Activated gamma-delta T cell treated with Interleukin-2 at 50 U/mL for 16 hours (primary cell): ENCODE measurements at places on chromosomes 13 and 19.
A peak's percentile ranks its signal among the peaks of the same experiment; 100 is the strongest.

DNA sequence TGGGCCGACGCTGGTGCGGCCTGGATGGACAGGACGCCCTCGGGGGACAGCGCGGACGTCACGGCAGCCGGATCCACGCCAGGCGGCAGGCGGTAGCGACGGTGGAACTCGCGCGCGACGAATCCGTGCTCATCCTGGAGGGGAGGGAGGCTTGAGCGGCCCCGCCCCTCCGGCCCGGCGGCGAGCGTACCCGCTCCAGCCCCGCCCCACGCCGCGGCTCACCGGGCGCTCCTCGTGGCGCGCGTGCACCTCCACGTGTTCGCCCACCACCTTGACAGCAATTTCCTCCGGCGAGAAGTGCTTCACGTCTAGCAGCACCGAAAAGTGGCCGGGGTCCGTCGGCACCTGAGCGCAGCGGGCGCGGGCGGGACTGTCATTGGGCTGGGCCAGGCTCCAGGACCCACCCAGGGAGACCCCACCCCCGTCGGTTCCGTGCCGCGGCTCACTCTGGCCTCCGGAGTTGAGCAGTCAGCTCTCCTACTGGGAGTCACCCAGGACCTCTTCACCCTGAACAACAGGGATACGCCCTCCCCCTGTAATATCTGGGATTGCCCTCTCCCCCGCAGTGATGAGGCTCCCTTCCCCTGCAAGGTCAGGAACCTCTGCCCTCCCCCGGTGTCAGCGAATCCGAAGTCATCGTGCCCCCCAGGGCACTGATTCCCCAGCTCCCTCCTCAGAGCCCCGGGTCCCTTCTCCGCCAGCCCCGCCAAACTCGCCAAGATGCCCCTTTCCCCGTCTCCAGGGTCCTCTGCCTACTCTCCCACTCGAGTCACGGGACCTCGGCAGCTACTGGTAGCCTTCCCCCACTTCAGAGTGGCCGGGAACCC, 1.1 kb downstream of the HSPB6 start:
- peak; percentile 40 for DNase-seq

DNA sequence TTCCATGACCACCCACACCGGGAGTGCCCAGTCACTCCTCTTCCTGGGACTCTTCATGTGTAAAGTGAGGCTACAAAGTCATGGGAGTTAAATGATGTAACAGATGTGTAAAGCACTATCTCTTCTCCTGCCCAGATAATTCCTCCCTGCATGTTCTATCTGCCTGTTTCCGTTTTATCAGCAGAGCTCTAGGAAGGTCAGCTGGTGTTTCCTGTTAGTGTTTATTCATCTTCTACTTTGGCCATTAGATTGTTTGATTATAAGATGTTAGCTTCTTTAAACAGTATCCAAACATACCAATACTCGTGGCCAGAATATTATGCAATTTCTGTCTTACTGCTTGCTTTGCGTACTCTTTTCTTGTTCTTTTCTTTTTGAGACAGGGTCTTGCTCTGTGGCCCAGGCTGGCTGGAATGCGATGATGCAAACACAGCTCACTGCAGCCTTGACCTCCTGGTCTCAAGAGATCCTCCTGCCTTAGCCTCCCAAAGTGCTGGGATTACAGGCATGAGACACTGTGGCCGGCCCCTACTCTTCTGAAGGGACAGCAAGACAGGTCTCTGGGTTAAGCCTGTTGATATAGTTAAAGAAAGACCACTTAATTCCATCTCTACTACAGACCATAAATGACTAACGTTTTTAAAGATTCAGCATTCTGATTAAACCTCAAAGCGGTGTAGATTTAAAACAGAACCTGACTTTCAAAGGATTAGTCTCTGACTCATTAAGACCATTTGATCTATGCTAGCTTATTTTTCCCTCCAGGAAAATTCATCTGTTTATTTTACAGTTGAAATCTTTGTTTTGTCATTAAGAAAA, 97.4 kb upstream of the AKAP11 start:
- DNase-seq: no peak

DNA sequence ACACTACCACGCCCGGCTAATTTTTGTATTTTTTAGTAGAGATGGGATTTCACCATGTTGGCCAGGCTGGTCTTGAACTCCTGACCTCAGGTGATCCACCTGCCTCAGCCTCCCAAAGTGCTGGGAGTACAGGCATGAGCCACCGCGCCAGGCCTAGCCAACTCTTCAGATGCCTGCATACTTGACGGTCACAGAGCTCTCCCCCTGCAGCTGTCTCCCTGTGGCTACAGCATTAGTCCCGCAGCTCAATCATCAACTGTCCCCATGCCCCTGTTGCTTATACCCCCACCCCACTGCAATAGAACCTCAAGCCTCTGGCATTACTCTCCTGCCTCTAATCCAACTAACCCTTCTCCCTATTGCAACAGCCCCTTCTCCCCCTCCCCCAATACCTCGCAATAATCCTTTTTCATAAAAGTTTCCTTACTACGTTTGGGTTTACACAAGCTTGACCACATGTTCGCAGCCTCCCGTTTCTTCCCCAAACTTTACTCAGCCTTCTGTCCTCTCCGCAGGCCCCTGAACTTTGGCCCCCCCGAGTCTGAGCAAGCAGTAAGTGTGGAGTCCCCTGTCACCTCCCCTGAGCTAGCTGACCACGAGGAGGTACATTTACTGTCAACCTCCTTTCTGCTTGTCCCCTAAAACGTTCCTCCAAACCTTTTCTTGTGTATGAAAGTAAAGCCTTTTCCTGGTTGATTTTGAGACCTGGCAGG, 1.7 kb downstream of the ZNF77 start:
- no peak for DNase-seq

DNA sequence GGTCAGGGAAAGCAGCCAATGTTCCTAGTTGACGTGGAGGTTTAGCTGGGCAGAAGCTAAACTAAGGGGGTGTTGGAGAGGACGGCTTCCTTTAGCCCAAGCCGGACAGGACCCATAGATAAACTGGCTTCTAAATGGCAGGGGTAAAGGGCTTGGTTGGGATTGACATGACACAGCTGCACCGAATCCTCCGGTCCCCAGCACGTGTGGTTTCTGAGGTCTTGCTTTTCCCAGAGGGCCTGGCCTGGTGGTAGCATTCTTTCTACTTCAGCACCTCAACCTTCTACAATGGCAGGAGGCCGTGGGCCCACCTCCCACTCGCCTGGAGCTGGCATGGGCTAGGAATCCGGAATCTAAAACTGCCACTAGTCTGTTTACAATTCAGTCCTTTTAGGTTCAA, 163.0 kb downstream of the FGF9 start:
- no peak for DNase-seq

DNA sequence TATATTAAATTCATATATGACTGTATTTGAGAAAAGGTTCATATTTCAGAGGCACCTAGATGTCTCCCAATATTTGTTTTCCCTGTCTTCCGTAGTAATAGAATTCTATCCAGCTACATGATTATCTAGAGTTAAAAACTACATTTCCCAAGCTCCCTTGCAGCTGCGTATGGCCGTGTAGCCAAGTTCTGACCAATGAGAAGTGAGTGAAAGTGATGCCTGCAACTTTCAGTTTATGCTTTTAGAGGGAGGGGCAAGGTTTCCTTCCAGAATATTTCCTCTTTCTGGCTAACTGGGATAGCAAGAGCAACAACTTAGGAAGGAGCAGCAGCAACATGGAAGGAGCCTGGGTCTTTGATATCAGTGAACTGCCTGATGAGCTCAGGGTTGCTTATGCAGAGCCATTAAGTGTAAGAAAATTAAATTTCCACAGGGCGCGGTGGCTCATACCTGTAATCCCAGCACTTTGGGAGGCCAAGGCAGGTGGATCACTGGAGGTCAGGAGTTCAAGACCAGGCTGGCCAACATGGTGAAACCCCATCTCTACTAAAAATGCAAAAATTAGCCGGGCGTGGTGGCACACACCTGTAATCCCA, 23.2 kb upstream of the CYP2A13 start:
- no peak for DNase-seq

DNA sequence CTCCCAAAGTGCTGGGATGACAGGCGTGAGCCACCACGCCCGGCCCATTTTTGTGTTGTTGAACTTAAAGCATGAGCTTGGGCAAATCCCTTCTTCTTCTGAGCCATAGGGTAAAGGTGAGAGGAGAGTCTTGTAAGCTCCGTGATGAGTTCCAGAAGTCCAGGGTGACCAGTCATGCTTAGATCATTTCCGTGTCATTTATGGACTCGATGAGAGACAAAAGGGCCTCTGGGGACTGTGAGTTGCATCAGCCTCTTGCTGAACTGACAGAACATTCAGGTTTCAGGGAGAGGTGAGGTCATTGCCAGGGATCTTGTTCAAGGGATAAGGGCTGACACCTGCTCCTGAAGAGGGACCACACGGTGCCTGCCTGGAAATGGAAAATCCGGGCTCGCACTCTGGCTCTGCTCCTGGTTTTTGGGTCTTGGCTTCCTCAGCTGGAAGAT, 53.6 kb downstream of the GADD45B start:
- no peak for DNase-seq

DNA sequence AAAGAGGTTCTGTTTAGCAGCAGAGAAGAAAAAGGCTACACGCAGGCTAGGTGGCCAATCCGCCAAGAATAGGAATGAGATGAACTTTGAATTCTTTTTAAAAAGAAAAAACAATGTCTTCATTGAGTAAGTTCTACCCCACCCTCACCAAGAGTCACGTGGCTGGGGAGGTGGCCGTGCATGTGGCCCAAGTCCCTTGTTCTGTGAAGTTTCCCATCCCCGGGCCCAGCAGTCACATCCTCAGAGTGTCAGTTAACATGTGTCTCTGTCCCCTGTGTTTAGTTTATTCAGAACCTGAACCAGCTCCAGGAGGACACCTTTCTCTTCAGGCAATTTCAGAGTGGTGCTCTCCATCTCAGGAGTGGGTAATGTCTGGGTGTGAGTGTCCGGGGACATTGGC, 57.1 kb upstream of the MCF2L start:
- peak; percentile 1 for DNase-seq

- DNase-seq: no peak
Observed at GRCh38 chr13:109480011-109480955, 306.1 kb downstream of the IRS2 start.

- no peak for DNase-seq
Observed at GRCh38 chr19:8366121-8366581, 2.2 kb downstream of the ANGPTL4 start.

- DNase-seq: no peak
Observed at GRCh38 chr19:42985588-42985987, 40.7 kb downstream of the PSG11 start.

DNA sequence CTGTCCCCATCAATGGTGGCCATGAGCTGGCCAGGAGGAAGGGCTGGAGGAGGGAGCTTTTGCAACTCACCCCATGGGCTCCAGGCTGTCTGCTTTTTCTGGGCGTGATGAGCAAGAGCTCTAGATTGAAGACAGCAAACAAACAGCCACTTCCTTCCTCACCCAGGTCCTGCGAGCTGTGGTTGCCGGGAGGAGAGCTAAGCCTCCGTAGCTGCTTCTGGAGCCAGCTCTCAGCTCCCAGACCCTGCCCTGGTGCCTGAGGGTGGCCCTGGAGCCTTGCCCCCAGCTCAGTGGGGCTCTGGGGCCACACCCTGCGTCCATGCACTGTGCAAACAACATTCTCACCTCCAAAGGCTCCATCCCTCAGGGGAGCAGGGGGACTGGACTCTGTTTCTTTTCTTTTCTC, 6.2 kb downstream of the MYO1F start:
- DNase-seq: peak; percentile 73

DNA sequence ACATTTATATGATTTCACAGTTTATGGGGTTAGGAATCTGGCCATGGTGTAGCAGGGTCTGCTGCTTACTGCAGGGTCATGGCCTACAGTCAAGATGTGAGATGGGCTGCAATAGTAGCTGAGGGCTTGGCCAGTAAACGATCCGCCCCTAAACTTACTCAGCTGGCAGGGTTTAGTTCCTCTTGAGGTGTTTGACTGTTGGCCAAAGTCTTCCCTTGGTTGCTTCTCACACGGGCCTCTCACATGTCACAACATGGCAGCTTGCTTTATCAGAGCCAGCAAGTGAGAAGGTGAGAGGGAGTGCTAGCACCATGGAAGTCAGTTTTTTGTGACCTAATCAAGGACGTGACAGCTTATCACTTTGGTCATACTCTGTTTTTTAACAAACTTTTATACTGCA, 77.1 kb downstream of the DNAJC3 start:
- DNase-seq: no peak

DNA sequence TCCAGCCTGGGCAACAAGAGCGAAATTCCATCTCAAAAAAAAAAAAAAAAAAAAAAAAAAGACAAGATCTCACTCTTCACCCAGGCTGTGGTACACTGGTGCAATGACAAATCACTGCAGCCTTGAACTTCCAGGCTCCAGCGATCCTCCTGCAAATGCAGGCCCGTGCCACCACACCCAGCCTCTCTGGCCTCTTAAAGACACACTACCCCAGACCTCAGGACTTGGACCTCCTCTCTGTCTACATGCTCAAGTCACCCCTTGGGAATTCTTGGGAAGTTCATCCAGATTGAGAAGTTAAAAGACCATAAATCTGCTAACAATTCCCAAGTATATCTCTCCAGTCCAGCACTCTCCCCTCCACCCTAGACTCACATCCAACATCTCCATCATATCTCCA, 10.6 kb upstream of the HIPK4 start:
- no peak for DNase-seq

DNA sequence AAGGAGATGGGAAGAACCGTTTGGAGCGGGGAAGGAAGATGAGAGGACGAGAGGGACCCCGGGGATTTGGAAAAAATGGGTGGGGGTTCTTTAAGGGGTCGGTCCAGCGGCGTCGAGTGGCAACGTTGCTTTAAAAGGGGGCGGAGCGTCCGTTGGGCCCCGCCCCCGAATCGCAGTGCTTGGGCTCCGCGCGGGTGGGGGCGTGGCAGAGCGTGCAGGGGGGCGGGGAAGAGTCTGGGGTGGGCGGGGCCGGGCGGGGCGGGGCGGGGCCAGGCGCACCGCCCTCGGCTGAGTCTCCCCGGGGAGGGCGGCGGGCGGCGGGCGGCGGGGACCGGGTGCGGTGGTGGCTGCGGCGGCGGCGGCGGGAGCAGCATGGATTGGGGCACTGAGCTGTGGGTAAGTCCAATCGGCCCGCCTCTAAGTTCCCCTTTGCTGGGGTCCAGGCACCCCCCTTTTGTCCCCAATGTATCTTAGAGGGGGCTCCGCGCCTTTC, at the start of gene TRIP10:
TRIP10 (plus strand) TSS at position 291 of the 493 bp plus-strand sequence; CDS start at position 373, 82 bp downstream.
- DNase-seq: peak; percentile 81

- DNase-seq: no peak
Observed at GRCh38 chr13:73341748-73342147, 282.9 kb downstream of the KLF5 start.

GRCh38 chr19:13260883-13261653, 110.9 kb downstream of the IER2 start:
- no peak for DNase-seq

GRCh38 chr19:33954686-33955085, 158.0 kb downstream of the KCTD15 start:
- no peak for DNase-seq

DNA sequence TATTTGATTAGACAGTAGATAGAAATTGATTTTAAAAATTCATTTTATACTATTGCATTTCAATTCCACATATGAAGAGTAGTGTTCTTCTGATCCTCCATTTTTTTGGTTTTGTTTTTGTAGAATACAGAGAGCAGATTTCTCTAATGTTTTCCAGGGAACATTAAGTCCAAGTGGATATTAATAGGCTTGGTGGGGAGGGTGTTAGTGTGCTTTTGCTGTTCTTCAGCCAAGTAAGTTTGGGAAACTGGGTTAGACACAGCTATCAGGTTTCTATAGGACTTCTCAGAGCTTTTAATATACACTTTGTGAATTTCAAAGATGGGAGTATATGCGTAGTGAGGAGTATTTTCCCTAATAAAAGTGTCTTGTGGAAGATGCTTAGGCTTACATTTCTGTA, 21.8 kb downstream of the NAA16 start:
- no peak for DNase-seq

- no peak for DNase-seq
Observed at GRCh38 chr13:61795580-61795979, 379.9 kb upstream of the PCDH20 start.
